Stimulated activated CD8-positive, alpha-beta memory T cell treated with anti-CD3 and anti-CD28 coated beads, Interleukin-12 subunit alpha, Interleukin-12 subunit beta, amount 100 ng/mL, for 4 hours (primary cell): ENCODE measurements at places on chromosomes 2 and 18.

DNA sequence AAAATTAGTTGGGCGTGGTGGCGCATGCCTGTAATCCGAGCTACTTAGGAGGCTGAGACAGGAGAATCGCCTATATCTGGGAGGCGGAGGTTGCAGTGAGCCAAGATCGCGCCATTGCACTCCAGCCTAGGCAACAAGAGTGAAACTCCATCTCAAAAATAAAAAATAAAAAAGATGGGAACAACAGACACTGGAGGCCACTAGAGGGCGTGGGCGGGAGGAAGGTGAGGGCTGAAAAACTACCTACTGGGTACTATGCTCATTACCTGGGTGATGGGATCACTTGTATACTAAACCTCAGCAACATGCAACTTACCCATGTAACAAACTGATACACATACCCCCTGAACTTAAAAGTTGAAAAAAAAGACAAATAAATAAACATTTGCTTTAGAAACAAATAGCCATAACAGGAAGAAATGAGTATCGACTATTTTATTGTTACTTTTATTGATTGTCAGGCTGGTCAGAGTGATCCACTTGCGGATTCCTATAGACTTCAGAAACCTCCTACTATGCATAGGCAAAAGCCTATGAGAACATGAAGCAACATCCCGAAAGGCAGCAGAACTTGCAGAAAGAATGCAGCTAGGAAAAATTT lies 61.0 kb downstream of the TMEM163 start:
- DNase-seq: no peak

- no peak for DNase-seq
Observed at GRCh38 chr18:46167971-46168370, 63.8 kb downstream of the HAUS1 start.

DNA sequence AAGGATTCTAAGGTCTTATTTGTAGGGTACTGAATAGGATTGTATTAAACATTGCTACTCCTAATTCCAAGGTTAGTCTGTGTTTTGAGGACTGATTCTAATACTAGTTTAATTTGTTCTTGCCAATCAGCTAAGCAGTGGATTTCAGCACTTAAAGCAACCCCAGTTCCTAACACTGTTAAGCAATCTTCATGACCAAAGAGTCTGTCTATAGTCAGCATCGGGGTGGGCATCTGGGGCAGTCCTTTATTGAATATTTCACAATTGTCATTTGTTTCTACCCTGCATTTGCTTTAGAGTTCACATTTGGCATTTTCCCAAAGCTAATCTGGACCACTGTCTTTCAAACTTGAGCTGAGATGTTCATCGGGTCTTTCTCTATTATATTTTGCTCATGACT lies 248.0 kb upstream of the TANK start:
- DNase-seq: no peak

DNA sequence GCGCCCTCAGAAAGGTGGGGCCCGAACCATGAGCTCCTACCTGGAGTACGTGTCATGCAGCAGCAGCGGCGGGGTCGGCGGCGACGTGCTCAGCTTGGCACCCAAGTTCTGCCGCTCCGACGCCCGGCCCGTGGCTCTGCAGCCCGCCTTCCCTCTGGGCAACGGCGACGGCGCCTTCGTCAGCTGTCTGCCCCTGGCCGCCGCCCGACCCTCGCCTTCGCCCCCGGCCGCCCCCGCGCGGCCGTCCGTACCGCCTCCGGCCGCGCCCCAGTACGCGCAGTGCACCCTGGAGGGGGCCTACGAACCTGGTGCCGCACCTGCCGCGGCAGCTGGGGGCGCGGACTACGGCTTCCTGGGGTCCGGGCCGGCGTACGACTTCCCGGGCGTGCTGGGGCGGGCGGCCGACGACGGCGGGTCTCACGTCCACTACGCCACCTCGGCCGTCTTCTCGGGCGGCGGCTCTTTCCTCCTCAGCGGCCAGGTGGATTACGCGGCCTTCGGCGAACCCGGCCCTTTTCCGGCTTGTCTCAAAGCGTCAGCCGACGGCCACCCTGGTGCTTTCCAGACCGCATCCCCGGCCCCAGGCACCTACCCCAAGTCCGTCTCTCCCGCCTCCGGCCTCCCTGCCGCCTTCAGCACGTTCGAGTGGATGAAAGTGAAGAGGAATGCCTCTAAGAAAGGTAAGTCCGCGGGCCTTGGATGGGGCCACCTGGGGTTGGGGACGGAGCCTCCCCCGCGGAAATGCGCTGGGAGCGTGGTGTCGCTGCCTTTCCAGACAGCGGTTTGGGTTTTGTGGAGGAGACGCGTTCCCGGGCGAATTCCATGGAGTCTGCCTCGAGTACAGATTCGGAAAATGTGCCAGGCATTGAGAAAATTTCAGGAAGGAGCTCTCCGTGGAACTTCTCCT lies 559 bp downstream of the HOXD1 start:
- DNase-seq: no peak

DNA sequence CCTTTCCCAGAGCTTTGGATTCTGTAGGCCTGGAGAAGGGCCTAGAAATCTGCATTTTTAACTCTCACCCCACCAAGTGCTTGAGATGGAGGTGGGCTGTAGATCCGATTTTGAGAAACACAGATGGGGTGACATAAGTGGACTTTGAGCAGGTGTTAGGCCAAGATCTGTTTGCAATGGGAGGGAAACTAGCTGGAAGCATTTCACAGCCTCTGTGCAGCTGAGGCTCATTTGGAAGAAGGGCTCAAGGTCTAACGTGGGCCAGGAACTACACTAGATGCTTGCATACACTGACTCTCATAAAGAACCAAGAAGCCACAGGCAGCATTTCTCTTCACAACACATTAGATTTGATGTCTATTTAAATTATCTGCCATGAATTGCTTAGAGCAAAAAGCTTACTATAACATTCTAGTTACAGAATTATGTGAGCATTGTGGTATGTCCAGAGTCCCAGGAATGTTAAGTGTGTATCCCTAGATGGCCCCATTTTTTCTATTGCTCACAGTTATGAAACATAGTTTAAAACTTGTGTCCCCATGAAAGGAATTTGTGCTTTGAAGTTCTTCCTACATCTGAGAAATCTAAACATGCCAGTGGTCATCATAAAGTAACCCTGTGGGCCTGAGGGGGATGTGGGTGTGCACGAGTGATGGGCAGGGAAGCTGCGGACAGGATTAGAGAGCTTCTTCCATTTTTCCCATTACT lies 77.2 kb downstream of the CD28 start:
- no peak for DNase-seq

DNA sequence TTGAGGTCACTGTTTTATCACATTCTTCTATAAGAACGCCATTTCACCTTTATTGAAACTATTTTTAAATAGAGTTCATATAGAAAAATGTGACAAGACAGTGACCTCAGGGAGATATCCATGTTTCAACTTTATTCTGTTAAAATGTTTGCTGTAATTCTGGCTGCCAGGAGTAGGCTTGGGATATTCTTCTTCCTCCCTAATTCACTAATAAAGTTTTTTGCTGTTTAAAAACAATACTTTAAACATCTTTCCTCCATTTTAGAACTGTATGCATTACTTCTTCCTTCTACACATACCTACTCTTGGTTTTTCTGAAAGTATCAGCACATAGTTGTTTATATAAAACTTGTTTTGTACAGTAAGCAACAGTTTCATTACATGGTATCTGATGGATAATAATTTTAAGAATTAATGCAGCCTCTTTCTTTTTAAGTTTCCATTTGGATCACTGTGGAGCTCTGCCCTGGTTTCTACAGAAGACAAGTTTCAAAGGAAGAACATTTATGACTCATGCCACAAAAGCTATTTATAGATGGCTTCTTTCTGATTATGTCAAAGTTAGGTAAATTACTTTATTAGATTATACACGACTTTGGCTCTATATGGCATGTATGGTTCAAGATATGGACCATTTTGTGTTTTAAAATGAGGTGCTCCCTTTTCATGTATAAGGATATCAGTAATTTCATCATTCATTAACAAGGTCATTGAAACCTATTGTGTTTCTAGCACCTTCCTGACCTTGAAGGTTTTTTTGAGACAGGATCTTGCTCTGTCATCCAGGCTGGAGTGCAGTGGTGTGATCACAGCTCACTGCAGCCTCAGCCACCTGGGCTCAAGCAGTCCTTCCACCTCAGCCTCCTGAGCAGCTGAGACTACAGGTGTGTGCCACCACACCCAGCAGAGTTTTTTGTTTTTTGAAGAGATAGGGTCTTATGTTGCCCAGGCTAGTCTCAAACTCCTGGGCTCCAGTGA lies 7.2 kb downstream of the CPSF3 start:
- no peak for DNase-seq
